Muscle of back (tissue), 13 donors: ENCODE measurements at places on chromosomes 4 and X. TPM values are rescaled to one million over a fixed set of nuclear protein-coding genes. Genes with fewer than 3 reads are reported as not detected.

CWH43 gene
- not detected for polyA plus RNA-seq

LINC00632 gene
- polyA plus RNA-seq = 3.5 TPM

GPR82 gene
- 0.08 TPM for polyA plus RNA-seq

GSX2 gene
- not detected for polyA plus RNA-seq

TNMD gene
- polyA plus RNA-seq = 427 TPM

ART3 gene
- 25.9 TPM for polyA plus RNA-seq

KLHL2 gene
- 8.3 TPM for polyA plus RNA-seq

BANK1 gene
- polyA plus RNA-seq = 0.90 TPM

CD99L2 gene
- polyA plus RNA-seq = 39.5 TPM

SLC2A9 gene
- 4.4 TPM for polyA plus RNA-seq

BEX2 gene
- 31.3 TPM for polyA plus RNA-seq

RRH gene
- 0.32 TPM for polyA plus RNA-seq

PAK3 gene
- polyA plus RNA-seq = 11.6 TPM

NPY5R gene
- 0.22 TPM for polyA plus RNA-seq

DNA sequence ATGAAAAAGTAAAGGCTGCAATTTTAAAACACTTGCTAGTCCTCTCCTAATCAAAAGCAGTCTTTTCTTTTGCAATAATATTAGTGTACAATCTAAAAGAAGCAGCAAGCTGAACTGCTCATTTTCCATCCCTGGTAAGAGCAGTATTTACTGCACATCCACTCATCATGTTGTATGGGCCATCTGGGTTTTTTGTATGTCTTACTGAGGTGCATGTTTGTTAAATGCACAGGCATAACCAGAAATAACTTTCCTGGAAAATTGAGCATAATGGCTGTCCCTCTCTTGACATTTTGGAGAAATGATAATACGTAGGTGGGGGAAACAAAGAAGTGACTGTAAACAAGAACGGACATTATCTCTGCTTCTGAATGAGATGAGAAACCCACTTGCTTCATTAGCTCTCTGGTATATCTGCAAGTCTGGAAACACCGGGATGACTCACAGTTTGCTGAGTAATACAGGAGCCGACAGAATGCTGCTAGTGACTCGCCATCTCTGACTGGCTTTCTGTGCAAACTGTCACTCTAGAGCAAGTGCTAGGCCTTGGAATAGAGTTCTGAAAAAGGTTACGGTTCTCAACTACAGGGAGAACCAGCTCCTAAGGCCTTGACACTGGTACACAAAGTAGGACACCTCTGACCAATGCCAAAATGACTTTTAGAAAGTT is 85.7 kb upstream of the MTM1 start:
- DNase-seq = no peak

DNA sequence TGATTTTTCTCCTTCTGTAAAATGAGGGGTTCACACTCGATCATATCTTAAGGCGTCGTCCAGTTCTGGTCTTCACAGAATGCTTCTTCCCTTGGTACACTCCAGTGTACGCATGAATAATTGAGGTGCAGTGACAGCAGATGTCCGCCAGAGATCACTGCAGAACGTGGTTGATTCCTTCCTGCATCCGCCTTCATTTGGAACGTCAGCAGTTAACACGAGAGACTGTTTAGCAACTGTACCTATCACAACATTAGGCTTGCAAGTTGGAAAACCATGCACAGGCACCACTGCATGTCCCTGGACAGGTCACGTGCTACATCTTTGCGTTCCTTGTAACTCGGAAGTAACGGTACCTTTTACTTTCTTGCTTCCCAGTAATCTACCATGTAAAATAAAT is 66.0 kb upstream of the GEMIN8 start:
- DNase-seq = no peak

DNA sequence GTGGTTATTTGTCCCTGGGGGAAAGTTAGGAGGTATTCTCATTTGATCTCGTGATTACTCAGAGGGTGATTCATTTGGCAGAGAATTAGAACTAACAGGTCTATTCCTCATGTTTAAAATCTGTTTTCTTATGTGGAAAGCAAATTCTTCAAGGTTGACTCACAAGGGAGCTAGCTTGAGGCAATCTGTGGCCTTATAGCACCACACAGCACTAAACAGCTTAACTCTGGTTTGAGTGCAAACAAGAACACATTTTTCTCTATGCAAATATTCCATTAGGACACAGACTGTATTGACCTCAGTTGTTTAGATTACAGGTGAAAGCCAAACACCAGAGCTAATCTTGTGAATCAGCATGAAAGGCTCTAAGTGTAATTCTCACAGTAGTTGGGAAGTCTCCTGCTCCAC is 694.4 kb upstream of the POU3F4 start:
- DNase-seq = no peak

GRCh38 chr4:4755306-4755705 is 104.2 kb upstream of the MSX1 start:
- no peak for DNase-seq

GRCh38 chrX:34877436-34877835 is 65.2 kb upstream of the FAM47B start:
- DNase-seq = peak; percentile 45

DNA sequence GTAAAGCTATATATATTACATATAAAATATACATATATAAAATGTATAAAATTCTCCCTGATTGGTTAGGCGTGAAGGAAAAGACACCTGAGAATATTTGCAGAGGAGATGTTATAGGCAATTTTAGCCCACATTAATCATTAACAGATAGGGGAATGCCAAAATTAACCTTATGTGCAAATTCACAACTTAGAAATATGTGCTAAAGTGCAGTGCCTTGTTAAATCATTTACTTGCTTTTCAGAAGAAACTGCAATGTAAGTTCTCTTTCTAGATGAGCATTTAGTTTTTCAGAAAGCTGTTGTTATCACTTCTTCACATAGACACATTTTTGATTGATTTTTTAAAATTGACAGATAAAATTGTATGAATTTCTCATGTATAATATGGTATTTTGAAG is 5.6 kb downstream of the TASL start:
- no peak for DNase-seq

GRCh38 chr4:41505161-41505661 is 32.7 kb upstream of the LIMCH1 start:
- no peak for DNase-seq

DNA sequence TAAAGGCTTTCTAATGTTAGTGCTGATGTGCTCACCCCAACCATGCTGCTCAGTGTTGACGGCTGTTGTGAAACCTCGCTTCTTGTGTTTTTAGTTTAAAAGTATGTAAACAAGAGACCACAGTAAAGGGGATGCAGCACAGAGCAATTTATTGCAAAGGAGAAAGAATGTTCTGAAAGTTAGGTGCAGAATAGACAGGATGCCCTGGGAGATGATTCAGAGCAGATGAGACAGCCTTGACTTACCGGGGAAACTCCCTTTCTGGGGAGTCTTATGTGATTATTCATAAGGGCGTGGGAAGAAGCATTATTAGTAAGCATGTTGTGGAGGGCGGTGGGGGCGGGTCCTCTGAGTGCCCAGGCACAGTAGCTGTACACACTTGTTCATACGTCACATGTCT is 47.7 kb downstream of the EVC start:
- DNase-seq = peak; percentile 79

GRCh38 chr4:184850431-184851199 is 24.8 kb upstream of the ACSL1 start:
- no peak for DNase-seq

DNA sequence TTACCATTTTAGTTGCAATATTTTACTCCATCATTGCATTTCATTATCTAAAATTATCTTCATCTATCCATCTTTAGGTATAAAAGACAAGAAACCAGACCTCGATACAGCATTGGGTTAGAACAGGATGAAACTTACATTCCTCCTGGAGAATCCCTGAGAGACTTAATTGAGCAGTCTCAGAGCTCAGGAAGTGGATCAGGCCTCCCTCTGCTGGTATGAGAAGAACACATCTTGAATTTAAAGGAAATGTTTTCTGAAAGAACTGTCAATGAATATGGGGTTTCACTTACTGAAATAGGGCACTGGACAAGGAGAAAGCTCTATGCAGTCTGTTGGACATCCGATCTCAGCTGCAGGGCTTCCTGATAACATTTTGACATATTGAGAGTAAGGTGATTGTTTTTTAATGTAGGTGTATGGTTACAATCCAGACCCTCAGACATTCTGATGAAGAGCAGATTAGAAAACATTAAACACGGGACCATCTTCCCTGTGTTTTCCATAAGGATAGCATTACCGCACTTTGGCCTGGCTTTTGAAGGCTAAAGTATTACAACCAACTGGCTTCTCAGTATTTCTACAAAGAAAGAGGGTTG is 367.2 kb downstream of the BMPR1B start:
- peak; percentile 56 for DNase-seq

- DNase-seq = no peak
Measured at GRCh38 chrX:123336666-123337065, 152.6 kb downstream of the GRIA3 start.

- DNase-seq = peak; percentile 54
Measured at GRCh38 chrX:140180585-140180984, 215.3 kb upstream of the CXorf66 start.

- DNase-seq = no peak
Measured at GRCh38 chrX:129953334-129953648, 29.1 kb upstream of the BCORL1 start.

GRCh38 chr4:82909326-82909725 is 8.8 kb downstream of the THAP9 start:
- no peak for DNase-seq

DNA sequence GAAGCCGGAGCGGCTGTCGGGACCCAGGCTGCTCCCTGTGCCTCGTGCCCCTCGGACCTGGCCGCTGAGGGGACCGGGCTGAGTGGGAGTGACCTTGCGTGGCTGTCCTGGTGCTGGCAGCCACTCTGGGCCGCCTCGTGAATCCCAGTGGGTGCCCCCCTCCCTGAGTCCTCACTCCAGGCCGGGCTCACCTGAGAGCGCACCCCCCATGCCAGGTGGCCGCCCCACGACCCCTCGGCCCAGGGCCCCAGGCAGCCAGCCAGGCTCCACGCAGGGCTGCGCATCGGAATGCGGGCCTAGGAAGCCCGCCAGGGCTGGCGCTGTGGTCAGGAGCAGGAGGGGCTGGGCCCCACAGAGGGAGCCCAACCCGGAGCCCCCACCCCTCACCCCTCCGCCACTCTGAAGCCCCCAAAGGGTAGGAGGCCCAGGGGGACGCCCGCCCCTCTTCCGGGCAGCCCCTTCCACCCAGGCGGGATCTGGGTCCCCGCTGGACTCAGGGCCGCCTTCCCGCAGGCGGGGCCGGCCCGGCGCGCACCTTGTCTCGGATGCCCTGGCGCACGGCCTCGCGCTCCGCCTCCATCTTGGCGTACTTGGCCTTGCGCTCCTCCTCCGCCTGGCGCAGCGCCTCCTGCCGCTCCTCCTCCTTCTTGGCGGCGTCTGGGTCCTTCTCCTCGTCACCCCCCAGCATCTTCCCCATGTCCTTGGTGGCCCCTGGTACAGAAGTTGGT is 33.9 kb downstream of the CPLX1 start:
- peak; percentile 66 for DNase-seq

GRCh38 chrX:134908356-134908755 is 82.4 kb upstream of the SMIM10 start:
- DNase-seq = peak; percentile 20

DNA sequence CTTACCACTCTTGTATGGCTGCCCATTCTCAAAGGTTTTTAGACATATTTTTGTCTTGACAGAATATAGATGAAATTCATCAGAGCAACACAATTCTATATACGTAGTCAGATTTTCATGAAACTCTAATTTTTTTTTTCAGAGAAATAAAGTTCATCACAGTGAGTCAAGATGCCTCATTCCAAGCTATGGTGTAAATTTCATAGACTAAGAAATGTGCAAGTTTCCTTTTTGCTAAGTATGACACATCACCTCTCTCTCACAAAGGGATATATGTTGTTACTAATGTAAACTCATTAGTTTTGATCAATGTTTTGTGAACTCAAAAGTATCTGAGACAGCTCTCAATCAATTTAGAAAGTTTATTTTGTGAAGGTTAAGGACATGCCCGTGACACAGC is 60.4 kb upstream of the ATXN3L start:
- DNase-seq = no peak

- DNase-seq = no peak
Measured at GRCh38 chrX:118593407-118593806, 97.8 kb downstream of the DOCK11 start.

GRCh38 chr4:113646442-113646822 is 115.1 kb downstream of the CAMK2D start:
- no peak for DNase-seq

DNA sequence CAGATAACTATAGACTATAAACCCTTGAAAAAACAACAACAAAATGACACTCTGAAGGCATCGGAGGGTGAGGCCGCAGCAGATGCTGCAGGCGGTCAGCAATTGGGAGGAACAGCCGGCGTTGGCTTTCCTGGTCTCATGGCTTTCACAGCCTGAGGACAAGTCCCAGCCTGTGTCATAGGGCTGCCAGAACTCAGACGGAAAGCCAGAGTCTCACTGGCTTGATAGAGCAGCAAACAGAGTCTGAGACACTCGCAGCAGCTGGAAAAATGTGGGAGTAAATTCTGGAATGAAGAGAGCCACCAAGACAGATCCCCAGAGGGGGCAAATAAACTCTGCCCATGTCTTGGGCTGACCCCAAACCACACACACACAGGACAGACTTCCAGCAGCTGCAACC is 86.3 kb downstream of the PPP2R2C start:
- DNase-seq = peak; percentile 15

- no peak for DNase-seq
Measured at GRCh38 chr4:146049802-146050201, 111.2 kb upstream of the ZNF827 start.

DNA sequence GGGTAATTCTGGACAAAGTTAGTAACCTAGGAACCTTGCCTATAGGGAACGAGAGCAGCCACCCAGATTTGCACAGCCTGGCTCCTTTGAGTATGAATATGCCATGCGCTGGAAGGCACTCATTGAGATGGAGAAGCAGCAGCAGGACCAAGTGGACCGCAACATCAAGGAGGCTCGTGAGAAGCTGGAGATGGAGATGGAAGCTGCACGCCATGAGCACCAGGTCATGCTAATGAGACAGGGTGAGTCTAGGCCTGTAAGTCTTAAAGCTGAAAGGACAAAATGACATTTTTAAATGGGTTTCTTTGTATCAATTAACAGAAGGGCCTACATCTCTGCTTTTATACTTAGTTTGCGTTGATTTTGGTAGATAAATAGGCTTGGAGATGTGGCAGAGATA is 4.7 kb upstream of the ITGB1BP2 start:
- DNase-seq = no peak

- DNase-seq = no peak
Measured at GRCh38 chrX:39542316-39542715, 555.4 kb downstream of the BCOR start.

DNA sequence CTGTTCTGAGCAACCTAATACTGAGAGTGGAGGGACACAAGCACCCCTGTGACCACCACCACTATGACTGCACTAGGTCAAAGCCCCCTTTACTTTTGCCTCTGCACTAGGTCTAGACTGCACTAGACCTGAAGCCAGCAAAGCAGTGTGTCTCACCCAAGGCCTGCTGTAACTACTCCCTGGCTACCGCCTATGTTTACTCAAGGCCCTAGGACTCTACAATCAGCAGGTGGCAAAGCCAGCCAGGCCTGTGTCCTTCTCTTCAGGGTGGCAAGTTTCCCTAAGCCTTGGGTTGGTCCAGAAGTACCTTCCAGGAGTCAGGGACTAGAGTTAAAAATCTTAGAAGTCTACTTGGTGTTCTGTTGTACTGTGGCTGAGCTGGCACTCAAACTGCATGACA is 15.9 kb downstream of the RAB33B start:
- no peak for DNase-seq

GRCh38 chrX:39222346-39223113 is 421.3 kb downstream of the MID1IP1 start:
- DNase-seq = no peak
